ENCODE measurements at places on chromosomes 3 and 15.

DNA sequence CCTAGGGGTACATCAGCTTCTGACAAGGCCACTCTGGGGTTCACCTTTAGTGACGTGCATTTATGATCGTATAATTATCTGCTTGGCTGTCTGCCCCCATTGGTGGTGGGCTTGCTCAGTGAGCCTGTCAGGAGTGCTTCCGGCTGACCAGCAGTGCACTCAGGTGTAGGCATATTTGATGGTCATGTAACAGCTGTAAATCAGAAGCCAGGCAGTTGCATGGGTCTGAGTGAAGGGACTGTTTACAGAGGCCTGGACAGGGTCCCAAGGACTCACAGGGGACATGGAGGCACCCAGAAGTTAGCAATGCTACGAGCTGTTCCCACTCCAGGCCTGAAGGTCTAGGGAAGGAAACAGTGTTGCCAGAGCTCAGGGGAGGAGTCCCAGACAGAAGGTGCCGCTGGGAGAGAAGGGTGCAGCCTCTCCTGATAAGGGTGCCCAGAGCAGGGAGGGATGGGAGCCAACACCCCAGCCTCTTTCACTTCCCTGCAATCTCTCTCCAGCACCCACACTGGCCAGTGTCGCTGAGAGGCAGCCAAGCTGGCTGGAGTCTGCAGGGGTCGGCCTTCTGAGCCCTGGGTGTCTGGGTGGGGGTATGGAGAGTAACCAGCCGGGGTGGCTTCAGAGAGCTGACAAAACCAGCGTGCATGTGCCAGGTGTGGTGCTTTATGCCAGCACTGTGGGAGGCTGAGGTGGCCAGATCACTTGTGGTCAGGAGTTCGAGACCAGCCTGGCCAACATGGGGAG, 61.3 kb upstream of the PRR23E start:
- peaks cover 21% of the 10 kb centered on the region for H3K4me1 ChIP-seq
- H3K36me3 ChIP-seq, result no peaks in the 10 kb centered on the region
- H3K4me3 ChIP-seq, result no peak overlapping the region
- no peak overlapping the region for H3K27ac ChIP-seq
- no peak for DNase-seq

DNA sequence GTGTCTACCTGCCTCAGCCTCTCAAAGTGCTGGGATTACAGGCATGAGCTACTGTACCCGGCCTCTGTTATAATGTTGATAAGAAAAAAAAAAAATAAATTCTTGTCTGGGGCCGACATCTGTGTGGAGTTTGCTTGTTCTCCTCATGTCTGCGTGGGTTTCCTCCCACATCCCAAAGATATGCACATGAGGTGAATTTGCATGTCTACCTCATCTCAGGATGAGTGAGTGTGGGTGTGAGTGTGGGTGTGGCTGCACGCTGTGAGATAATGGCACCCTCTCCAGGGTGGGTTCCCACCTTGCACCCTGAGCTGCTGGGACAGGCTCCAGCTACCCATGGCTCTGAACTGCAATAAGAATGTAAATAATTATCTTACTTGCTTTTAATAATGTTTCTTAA, 25.9 kb upstream of the UACA start:
- H3K36me3 ChIP-seq, result no peaks in the 10 kb centered on the region
- peaks cover 6% of the 10 kb centered on the region for H3K27me3 ChIP-seq
- no peak for DNase-seq
- H3K4me3 ChIP-seq, result no peak overlapping the region
- no peak overlapping the region for H3K27ac ChIP-seq
- no peaks in the 10 kb centered on the region for H3K4me1 ChIP-seq

DNA sequence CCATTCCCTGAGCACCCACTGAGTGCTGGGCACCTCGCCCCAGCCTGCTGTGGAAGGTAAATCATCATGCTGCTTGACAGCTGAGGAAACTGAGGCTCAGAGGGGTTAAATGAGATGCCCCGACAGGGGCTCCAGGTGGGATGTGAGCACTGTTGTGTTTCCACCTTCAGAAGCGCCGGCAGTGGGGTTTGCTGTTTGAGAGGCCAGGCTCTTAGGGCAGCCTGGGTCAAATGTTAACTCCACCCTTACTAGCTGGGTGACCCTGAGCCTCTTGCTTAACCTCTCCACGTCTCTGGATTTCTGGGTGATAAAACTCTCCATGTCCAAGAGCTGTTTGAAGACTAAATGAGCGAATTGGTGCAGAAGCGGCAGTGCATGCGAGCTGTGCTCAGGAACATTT, 43.1 kb downstream of the FAM3D start:
- H3K36me3 ChIP-seq, result no peaks in the 10 kb centered on the region
- H3K4me1 ChIP-seq, result peaks cover 71% of the 10 kb centered on the region
- peaks cover 4% of the 10 kb centered on the region for H3K27me3 ChIP-seq
- no peak overlapping the region for H3K4me3 ChIP-seq
- DNase-seq, result no peak

GRCh38 chr3:11195721-11196332, 41.5 kb downstream of the HRH1 start:
- peaks cover 21% of the 10 kb centered on the region for H3K27me3 ChIP-seq
- peaks cover 15% of the 10 kb centered on the region for H3K4me1 ChIP-seq
- no peak overlapping the region for H3K27ac ChIP-seq
- DNase-seq, result no peak
- H3K36me3 ChIP-seq, result no peaks in the 10 kb centered on the region

GRCh38 chr3:138271189-138271794, 58.4 kb downstream of the NME9 start:
- H3K36me3 ChIP-seq, result peaks cover 48% of the 10 kb centered on the region
- H3K27me3 ChIP-seq, result no peaks in the 10 kb centered on the region
- no peak overlapping the region for H3K4me3 ChIP-seq
- peak overlapping the region; percentile 23 for H3K27ac ChIP-seq
- no peaks in the 10 kb centered on the region for H3K4me1 ChIP-seq

DNA sequence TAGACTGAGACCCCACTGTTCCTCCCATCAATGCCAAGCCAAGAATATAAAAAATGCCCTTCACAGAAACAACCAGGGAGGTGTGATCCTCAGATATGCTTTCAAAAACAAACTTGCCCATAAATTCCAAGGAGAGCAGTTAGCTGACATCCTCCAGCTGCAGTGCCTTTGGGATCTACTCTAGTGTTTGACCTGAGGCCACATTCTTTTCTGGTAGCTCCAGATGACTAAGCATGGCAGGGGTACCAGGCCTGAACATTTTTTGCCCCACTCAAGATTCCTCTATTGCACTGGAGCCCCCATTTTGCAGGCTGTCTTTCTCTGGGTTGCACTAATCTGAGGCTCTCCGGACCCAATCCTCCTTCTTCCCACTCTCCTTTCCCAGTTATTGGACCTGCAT, 27.9 kb upstream of the ACP3 start:
- H3K27me3 ChIP-seq, result peaks cover 2% of the 10 kb centered on the region
- no peak overlapping the region for H3K4me3 ChIP-seq
- DNase-seq, result no peak
- H3K27ac ChIP-seq, result no peak overlapping the region
- H3K36me3 ChIP-seq, result no peaks in the 10 kb centered on the region

- peak overlapping the region; percentile 77 for H3K27ac ChIP-seq
- H3K4me1 ChIP-seq, result peaks cover 23% of the 10 kb centered on the region
- no peaks in the 10 kb centered on the region for H3K36me3 ChIP-seq
- no peak for DNase-seq
- no peak overlapping the region for H3K4me3 ChIP-seq
Measured at GRCh38 chr15:44882499-44882968, 74.0 kb upstream of the TERB2 start.

- no peak overlapping the region for H3K4me3 ChIP-seq
- no peak overlapping the region for H3K27ac ChIP-seq
- no peaks in the 10 kb centered on the region for H3K27me3 ChIP-seq
- DNase-seq, result no peak
Measured at GRCh38 chr3:176401211-176401610, 796.1 kb downstream of the TBL1XR1 start.

GRCh38 chr3:20787005-20787404, 601.0 kb upstream of the SGO1 start:
- no peaks in the 10 kb centered on the region for H3K36me3 ChIP-seq
- H3K4me1 ChIP-seq, result no peaks in the 10 kb centered on the region
- no peaks in the 10 kb centered on the region for H3K27me3 ChIP-seq
- no peak overlapping the region for H3K4me3 ChIP-seq
- DNase-seq, result no peak

DNA sequence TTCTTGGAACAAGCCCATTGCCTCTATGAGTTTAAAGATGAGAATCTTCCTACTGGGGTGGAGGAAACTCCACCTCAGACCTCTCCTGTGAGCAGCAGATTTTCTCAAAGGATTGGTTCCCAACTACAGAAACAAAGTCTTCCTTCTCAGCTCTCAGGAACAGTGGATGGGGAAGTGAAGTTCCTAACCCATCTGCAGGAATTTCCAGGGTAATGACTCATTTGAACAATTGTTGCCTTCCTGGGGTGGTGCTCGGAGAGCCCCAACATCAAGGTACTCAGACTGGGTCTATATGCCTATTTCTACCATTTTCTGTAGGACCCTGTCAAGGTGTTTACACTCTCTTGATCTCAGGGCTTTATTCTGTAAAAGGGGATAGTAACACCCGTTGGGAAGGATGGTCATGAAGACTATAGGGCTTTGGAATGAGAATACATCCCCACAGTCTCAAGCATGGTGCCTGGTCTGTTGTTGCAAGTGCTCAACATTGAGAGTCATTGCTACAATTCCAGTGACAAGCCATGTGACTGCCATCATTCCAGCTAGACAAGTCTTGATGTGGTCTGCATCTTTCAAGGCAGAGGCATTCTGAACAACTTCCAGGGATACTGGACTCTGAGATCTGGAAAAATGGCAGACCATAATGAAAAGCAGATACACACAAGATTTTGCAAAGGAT, 33.0 kb downstream of the TRIM42 start:
- H3K27me3 ChIP-seq, result no peaks in the 10 kb centered on the region
- H3K36me3 ChIP-seq, result no peaks in the 10 kb centered on the region
- H3K4me1 ChIP-seq, result no peaks in the 10 kb centered on the region
- DNase-seq, result no peak

DNA sequence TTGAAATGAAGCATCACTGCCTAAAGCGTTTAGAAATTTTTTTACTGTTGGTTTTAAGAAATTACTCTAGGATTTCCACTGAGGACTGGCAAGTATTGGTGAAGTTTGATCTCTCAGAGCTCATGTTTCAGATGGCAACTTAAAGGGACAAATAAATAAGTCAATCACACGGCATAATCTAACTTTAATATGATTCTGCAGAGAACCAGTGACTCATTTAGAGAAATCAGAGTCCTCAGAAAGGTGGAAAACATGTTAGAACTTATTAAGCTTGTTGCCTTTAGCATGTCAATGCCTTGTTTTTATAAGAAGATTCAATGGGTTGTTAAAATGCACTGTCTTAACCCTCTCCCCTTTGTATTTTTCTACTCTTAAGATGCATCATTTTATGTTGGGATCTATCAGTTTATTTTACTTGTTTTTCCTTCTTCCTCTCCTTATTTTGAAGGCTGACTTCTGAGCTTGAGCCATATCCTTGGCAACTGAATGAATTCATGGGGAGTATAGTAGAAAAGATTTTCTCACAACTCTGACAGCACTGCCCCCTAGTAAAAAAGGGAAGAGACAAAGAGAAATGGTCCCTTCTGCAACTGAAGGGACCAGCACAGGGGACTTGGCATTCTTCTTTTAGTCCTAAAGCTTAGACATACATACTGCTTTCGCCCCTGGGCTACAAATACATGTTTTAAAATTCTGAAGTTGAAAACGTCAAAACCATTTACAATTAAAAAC, 431.2 kb downstream of the LPP start:
- no peaks in the 10 kb centered on the region for H3K27me3 ChIP-seq
- H3K27ac ChIP-seq, result peak overlapping the region; percentile 3
- no peak overlapping the region for H3K4me3 ChIP-seq
- no peak for DNase-seq
- H3K4me1 ChIP-seq, result peaks cover 5% of the 10 kb centered on the region
- H3K36me3 ChIP-seq, result no peaks in the 10 kb centered on the region

DNA sequence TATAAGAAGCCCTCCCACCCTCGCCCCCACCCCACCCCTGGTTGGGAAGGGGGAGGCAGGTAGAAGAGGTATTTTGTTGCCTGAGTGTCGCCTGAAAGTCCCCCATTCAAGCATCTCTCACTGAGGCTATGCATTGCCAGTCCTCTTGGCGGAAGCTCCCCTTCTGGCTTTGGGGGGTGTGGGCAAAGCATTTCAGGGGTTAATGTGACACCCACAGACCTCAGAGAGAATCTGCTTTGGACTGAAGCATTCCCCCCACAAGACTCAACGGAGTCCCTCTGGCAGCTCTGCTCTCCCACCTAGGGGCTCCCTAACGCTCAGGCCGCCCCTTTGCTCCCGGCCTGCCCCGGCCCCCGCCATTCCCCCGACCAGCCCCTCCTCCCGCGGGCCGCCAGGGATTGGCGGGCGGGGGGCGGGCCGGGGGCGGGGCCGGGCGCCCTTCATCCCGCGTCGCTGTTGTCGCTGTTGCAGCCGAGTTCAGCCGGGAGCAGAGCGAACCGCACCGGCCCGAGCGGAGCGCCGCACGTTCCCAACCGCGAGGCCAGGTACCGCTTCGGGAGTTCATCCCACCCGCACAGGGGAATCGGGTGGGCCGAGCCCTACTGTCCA, at the start of gene SLC38A3:
Gene SLC38A3, plus strand, starts transcription at position 468 of the 609 bp plus-strand sequence. CDS start 8,929 bp downstream, outside the sequence.
- H3K4me1 ChIP-seq, result peaks cover 47% of the 10 kb centered on the region
- no peaks in the 10 kb centered on the region for H3K36me3 ChIP-seq
- peaks cover 28% of the 10 kb centered on the region for H3K27me3 ChIP-seq
- peak; percentile 82 for DNase-seq
- H3K27ac ChIP-seq, result no peak within 1 kb of the TSS

GRCh38 chr3:101825904-101826445, 23.3 kb upstream of the NFKBIZ start:
- H3K27me3 ChIP-seq, result peaks cover 4% of the 10 kb centered on the region
- peaks cover 42% of the 10 kb centered on the region for H3K4me1 ChIP-seq
- no peak for DNase-seq

GRCh38 chr15:99850517-99850916, 117.3 kb upstream of the LYSMD4 start:
- no peak overlapping the region for H3K27ac ChIP-seq
- H3K4me1 ChIP-seq, result no peaks in the 10 kb centered on the region
- H3K4me3 ChIP-seq, result no peak overlapping the region
- no peak for DNase-seq

- no peak for DNase-seq
- no peak overlapping the region for H3K27ac ChIP-seq
- H3K4me1 ChIP-seq, result peaks cover 11% of the 10 kb centered on the region
- H3K36me3 ChIP-seq, result no peaks in the 10 kb centered on the region
Measured at GRCh38 chr15:27845535-27846369, 253.4 kb downstream of the OCA2 start.

DNA sequence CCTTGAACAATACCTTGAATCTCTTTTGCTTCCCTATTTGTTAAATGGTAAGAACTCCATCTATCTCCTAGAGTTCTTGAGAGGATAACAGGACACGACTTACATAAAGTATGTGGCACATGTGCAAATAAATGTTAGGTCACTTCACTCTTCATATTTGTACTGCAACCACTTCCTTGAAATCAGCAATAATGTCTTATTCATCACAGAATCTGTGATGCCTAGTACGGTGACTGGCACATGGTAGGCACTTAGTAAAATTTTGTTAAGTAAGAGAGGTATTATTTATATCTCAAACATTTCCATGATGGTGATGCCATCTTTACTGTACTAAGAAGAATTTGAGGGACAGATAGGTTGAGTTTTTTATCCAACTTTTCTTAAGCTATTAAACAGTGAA, 14.3 kb downstream of the CD47 start:
- no peaks in the 10 kb centered on the region for H3K4me1 ChIP-seq
- no peak for DNase-seq
- peaks cover 21% of the 10 kb centered on the region for H3K36me3 ChIP-seq
- H3K4me3 ChIP-seq, result no peak overlapping the region

- H3K27me3 ChIP-seq, result peaks cover 10% of the 10 kb centered on the region
- no peaks in the 10 kb centered on the region for H3K36me3 ChIP-seq
- no peak overlapping the region for H3K27ac ChIP-seq
- H3K4me3 ChIP-seq, result no peak overlapping the region
- no peak for DNase-seq
- no peaks in the 10 kb centered on the region for H3K4me1 ChIP-seq
Measured at GRCh38 chr15:93583968-93584367, 495.0 kb upstream of the RGMA start.

Measured in nephron progenitor cell (in vitro differentiated cells).